Mesendoderm (in vitro differentiated cells): ENCODE measurements at places on chromosomes 6 and 20.

DNA sequence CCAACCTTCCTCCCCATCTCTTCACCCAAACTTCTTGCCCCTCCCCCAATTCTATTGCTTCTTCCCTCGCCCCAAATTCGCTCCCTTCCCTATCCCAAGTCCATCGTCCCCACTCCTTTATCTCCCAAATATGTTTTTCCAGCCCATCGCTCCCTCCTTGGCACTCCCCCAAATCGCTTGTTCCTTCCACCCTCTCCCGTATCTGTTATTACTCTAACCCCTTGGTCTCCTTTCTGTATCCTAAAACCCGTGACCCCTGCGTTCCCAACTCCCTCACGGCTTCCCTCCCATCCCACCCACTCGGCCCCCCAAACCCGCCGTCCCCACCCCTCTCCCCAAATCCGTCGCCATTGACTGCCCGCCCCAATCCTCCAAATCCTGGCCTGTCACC lies 584 bp downstream of the MTCH1 start:
- H3K36me3 ChIP-seq, result peaks cover 1% of the 10 kb centered on the region
- H3K27me3 ChIP-seq, result no peaks in the 10 kb centered on the region
- H3K4me3 ChIP-seq, result peak overlapping the region; percentile 99
- DNase-seq, result no peak
- H3K4me1 ChIP-seq, result peaks cover 22% of the 10 kb centered on the region
- peak overlapping the region; percentile 45 for H3K27ac ChIP-seq

DNA sequence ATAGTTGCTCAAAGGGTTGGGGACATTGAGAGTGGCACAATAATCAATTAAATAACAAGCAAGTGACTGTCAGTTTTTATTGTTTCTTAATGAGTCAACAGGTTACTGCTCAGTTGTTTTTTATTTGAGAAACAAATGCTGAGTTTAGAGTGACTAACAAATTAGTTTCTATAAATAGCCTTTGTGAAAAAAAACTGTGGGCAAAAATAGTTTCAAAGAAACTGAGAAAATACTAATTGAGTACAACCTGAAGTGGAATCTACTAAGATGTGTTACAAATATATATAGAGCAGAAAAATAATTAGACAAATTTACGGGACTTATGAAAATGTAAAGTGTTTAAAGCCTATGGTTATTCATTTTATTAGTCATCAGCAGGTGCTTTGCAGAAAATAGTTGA lies 22.3 kb downstream of the BEND6 start:
- DNase-seq, result no peak
- no peak overlapping the region for H3K4me3 ChIP-seq
- H3K36me3 ChIP-seq, result no peaks in the 10 kb centered on the region
- no peaks in the 10 kb centered on the region for H3K4me1 ChIP-seq
- H3K27ac ChIP-seq, result no peak overlapping the region
- H3K27me3 ChIP-seq, result no peaks in the 10 kb centered on the region

GRCh38 chr20:17845701-17846475 lies 122.7 kb downstream of the SNX5 start:
- no peak overlapping the region for H3K27ac ChIP-seq
- H3K4me1 ChIP-seq, result no peaks in the 10 kb centered on the region
- no peaks in the 10 kb centered on the region for H3K27me3 ChIP-seq
- DNase-seq, result no peak

GRCh38 chr6:30981942-30982772 lies 1.4 kb upstream of the MUC21 start:
- DNase-seq, result peak; percentile 87
- no peaks in the 10 kb centered on the region for H3K36me3 ChIP-seq
- no peaks in the 10 kb centered on the region for H3K27me3 ChIP-seq
- peaks cover 4% of the 10 kb centered on the region for H3K4me1 ChIP-seq
- no peak overlapping the region for H3K4me3 ChIP-seq

DNA sequence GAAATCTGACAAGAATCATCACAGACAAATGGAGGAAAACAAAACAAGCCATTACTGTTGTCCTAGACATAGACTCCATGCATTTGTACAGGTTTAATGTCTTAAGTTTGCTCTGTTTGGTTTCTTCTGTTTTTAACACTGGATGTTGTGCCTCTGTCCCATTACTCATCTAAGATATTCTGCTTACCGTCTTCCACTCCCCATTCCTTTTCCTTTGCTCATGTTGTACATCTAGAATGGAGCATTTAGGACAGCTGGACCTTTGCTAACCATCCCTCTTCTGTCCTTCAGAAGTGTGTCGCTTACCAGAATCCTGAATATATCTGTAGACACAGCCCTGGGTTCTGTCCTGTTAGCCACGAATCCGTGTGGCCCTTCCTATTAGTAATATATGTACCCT lies 35.2 kb downstream of the RAB22A start:
- no peak for DNase-seq
- no peaks in the 10 kb centered on the region for H3K36me3 ChIP-seq
- no peaks in the 10 kb centered on the region for H3K27me3 ChIP-seq
- no peaks in the 10 kb centered on the region for H3K4me1 ChIP-seq

DNA sequence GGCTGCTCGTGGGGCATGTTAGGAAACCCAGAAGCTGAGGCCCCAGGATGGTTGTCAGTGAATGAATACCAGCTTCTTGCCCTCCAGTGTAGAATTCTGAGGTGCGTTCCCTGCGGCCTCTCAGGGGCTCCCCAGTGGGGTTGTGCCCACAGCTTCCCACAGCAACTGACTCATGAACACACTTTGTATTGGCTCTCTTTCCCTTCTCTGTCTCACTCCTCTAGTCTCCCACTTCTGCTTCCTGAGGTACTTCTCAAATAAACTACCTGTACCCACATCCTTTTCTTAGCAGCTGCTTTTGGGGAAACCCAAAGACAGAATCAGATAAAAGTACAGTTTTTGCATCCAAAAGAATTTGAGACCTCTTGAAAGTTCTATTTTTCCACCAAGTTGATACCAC lies 107.7 kb upstream of the JAG1 start:
- H3K36me3 ChIP-seq, result no peaks in the 10 kb centered on the region
- no peaks in the 10 kb centered on the region for H3K27me3 ChIP-seq
- no peak overlapping the region for H3K4me3 ChIP-seq
- DNase-seq, result no peak

GRCh38 chr6:132932588-132932987 lies 118.2 kb downstream of the RPS12 start:
- H3K4me3 ChIP-seq, result no peak overlapping the region
- no peaks in the 10 kb centered on the region for H3K36me3 ChIP-seq
- no peak overlapping the region for H3K27ac ChIP-seq
- DNase-seq, result no peak
- no peaks in the 10 kb centered on the region for H3K4me1 ChIP-seq
- no peaks in the 10 kb centered on the region for H3K27me3 ChIP-seq

GRCh38 chr20:58752565-58752964 lies 60.0 kb downstream of the NPEPL1 start:
- no peaks in the 10 kb centered on the region for H3K36me3 ChIP-seq
- no peak overlapping the region for H3K27ac ChIP-seq
- peaks cover 2% of the 10 kb centered on the region for H3K4me1 ChIP-seq
- no peak for DNase-seq
- no peak overlapping the region for H3K4me3 ChIP-seq

DNA sequence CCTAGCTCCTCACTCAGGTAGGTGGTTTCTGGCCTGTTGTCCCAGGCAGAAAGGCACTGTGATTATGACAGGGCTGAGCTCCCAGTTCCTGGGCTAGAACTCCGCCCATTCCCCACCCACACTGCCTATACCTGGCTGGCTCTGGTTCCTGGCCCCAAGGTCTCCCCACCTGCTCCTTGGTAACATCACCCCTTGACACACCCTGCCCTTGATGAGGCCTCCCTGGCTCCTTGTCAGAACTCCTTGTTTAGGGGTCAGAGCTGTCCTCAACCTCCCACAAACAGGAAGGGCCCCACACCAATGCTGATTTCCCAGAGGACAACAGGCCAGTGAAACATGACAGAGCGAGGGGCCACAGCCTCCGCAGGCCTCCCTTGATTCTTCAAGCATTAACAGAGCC lies 15.5 kb upstream of the MYMX start:
- no peaks in the 10 kb centered on the region for H3K36me3 ChIP-seq
- no peak overlapping the region for H3K4me3 ChIP-seq
- H3K27me3 ChIP-seq, result no peaks in the 10 kb centered on the region
- H3K4me1 ChIP-seq, result peaks cover 22% of the 10 kb centered on the region
- DNase-seq, result peak; percentile 31
- H3K27ac ChIP-seq, result no peak overlapping the region

DNA sequence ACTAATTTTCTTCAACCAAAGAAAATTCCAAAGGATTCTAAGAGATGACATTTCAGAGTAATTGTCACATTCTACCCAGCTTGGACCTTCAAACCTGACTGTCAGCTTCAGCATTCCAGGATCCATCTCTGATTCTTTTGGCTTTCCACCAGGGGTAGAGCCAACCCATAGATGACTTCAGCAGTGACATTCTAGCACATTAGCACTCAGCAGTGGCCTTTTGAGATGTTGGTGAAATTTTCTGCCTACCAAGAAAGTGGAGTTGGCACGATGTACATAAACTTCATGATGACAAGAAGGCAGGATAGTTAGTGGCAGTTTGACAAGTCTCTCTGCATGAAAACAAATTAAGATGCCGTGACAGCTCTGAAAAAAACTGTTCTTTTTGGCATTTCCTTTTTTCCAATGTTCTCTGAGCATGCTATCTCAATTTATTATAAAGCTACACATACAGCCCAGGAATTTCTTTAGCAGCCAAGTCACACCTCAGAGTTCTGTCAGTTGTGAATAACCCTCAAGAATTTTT lies 466.5 kb upstream of the RNF217 start:
- H3K4me1 ChIP-seq, result peaks cover 2% of the 10 kb centered on the region
- no peaks in the 10 kb centered on the region for H3K27me3 ChIP-seq
- peak; percentile 22 for DNase-seq
- no peak overlapping the region for H3K27ac ChIP-seq

DNA sequence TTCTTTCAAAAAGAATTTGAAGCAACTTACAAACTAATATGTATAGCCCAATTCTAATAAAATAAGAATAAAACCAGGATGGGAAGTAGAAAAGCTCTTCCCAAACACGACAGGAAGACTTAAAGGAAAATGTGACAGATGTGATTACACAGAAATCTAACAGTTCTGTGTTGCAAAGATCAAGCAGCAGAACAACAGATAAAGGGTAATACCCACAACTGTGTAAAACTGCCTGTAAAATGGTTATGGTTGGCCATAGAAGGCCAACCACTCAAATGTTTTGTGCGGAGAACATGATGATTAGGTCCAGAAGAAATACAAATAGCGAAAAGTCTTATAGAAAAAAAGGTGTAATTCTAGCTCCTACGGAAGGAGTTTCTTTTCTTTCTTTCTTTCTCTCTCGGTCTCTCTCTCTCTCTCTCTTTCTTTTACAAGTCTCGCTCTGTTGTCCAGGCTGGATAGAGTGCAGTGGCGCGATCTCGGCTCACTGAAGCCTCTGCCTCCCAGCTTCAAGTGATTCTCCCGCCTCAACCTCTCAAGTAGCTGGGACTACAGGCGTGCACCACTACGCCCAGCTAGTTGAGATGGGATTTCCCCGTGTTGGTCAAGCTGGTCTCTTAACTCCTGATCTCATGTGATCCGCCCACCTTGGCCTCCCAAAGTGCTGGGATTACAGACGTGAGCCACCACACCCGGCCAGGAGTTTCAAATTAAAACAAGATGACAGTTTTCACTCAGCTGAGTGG lies 128.5 kb downstream of the QRSL1 start:
- no peak for DNase-seq
- no peaks in the 10 kb centered on the region for H3K36me3 ChIP-seq
- no peak overlapping the region for H3K27ac ChIP-seq
- H3K4me1 ChIP-seq, result no peaks in the 10 kb centered on the region
- no peaks in the 10 kb centered on the region for H3K27me3 ChIP-seq

- H3K27me3 ChIP-seq, result no peaks in the 10 kb centered on the region
- H3K4me1 ChIP-seq, result no peaks in the 10 kb centered on the region
- H3K36me3 ChIP-seq, result no peaks in the 10 kb centered on the region
- no peak for DNase-seq
- no peak overlapping the region for H3K4me3 ChIP-seq
Observed at GRCh38 chr20:47160992-47161391, 195.5 kb downstream of the ZMYND8 start.

DNA sequence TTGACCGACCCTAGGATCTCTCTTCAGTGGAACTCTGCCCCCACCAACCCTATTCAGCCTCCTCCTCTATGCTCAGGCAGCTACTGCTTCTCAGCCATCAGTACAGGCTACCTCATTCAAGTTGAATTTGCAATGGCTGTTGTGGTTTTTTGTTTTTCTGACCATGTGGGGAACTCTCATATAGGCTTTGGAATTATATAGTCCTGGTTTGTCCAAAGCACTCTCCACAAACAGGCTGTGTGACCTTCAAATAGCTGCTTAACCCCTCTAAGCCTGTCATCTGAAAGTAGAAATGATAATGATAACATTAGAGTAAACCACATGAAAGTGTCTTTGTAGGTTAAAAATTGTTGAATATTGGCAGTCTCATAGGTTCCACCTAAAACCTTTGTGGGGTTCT lies 80.3 kb downstream of the UNC5CL start:
- DNase-seq, result no peak
- no peak overlapping the region for H3K27ac ChIP-seq
- no peaks in the 10 kb centered on the region for H3K27me3 ChIP-seq
- H3K4me3 ChIP-seq, result no peak overlapping the region
- no peaks in the 10 kb centered on the region for H3K36me3 ChIP-seq

DNA sequence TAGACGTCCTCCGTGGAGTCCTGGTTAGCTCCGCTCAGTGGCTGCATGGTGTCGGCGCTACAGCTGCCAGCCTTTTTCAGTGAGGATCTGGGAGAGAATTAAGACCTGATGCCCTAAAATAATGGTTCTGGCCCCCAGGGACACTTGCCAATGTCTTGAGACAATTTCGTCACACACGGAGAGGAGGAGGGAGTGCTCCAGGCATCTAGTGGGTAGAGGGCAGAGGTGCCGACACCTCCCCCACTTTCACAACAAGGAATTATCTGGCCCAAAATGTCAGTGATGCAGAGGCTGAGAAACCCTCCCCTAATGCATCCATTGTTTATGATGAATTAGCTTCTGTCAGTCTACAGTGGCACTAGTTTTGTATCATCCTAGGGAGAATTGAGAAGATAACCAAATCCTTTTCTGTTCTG lies 24.4 kb downstream of the TMEM181 start:
- H3K36me3 ChIP-seq, result peaks cover 15% of the 10 kb centered on the region
- no peak overlapping the region for H3K4me3 ChIP-seq
- no peaks in the 10 kb centered on the region for H3K27me3 ChIP-seq
- no peaks in the 10 kb centered on the region for H3K4me1 ChIP-seq
- H3K27ac ChIP-seq, result no peak overlapping the region
- DNase-seq, result no peak

- no peak overlapping the region for H3K4me3 ChIP-seq
- H3K27me3 ChIP-seq, result no peaks in the 10 kb centered on the region
- no peaks in the 10 kb centered on the region for H3K4me1 ChIP-seq
- H3K27ac ChIP-seq, result no peak overlapping the region
- H3K36me3 ChIP-seq, result no peaks in the 10 kb centered on the region
- DNase-seq, result no peak
Observed at GRCh38 chr6:45815466-45816125, 200.1 kb downstream of the CLIC5 start.

GRCh38 chr6:109082188-109082577 lies 12.5 kb downstream of the SESN1 start:
- no peaks in the 10 kb centered on the region for H3K36me3 ChIP-seq
- H3K27ac ChIP-seq, result no peak overlapping the region
- H3K27me3 ChIP-seq, result no peaks in the 10 kb centered on the region
- DNase-seq, result peak; percentile 30
- H3K4me1 ChIP-seq, result no peaks in the 10 kb centered on the region

GRCh38 chr20:38157635-38158495 lies 7.2 kb downstream of the TGM2 start:
- no peak overlapping the region for H3K27ac ChIP-seq
- H3K36me3 ChIP-seq, result no peaks in the 10 kb centered on the region
- no peak overlapping the region for H3K4me3 ChIP-seq
- H3K4me1 ChIP-seq, result no peaks in the 10 kb centered on the region
- DNase-seq, result no peak
